AG10803 (cell line): ENCODE measurements at places on chromosomes 16 and 17.

DNA sequence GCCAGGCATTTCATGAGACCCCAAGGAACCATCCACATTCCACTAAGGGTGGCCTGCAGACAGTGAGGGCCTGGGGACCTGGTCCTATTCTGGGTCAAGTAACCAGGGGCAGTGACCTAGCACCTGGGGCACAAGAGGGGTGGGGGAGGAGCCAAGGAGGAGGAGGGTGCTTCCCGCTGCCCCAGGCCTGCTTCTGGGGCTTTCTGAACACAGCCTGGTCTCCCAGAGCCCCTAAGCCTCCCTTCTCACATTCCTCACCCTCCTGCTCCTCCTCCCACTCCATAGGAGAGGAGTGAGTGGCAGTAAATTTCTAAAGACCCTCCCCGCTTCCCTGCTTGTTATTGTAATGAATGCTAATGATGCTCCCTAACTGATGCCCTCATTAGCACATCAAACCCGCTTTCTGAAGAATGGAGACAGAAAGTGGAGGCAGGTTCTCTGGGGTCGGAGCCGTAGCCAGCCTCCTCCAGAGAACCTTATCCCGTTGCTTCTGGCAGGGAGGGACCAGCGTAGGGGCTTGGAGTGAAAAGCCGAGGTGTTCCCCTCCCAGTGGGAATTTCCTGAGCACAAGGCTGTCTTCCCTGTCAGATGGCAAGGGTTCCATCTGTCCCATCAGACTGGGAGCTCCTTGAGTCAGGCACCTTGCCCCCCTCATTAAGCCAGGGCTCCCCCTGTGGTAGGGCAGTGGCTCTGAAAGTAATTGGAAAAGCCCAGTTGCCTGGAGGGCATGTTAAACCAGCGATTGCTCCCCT is 3.7 kb upstream of the SRCIN1 start:
- no peak for DNase-seq

- DNase-seq = peak; percentile 43
Measured at GRCh38 chr17:65941356-65941899, 250.5 kb downstream of the CEP112 start.

DNA sequence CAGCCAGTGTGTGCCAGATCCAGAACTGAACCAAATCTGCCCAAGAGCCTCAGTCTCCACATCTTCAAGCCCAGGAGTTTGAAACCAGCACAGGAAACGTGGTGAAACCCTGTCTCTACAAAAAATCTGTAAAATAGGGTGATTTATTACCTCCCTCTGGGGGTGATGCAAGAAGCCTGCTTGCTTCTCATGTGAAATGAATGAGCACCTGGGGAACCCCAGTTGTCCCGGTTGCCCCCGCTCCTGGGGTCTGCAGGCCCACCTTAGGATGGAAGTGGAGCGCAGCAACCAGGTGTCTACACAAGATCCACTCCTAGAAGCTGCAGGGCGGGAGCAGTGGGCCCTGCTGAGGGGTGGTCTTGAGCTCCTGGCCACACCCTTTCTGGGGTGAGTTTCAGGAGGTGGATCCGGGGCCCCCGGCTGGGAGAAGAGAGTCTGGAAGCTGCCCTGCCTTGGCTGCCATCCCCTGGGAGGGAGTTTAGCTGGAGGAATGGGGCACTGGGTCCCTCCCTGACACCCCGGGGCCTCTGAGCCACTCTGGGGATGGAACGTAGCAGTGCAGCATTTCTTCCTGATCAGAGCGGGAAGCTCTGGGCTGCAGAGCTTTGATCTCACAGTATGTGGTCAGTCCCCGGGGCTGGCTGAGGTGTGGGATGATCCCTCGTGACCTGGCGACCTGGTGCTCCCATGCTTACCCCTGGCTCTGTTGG is 117.8 kb downstream of the RAB11FIP4 start:
- DNase-seq = no peak

DNA sequence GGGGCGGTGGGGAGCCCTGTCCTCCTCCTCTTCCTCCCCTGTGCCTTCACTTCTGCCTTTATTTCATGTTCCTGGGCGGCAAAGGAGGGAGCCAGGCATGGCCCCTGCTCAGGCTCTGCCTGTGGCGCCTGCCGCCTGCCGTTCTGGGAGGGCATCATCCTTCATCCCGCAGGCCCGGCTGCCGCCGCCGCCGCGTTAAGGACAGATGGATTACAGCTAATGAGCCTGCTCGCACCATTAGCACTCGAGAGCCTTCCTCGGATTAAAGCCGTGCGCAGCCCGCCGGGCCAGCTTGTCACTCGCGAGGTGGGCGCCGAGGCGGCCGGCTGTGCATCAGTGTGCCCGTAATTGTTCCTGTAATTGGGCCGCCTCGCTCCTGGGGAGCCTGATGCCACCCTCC is 127.7 kb upstream of the GSE1 start:
- DNase-seq = no peak

DNA sequence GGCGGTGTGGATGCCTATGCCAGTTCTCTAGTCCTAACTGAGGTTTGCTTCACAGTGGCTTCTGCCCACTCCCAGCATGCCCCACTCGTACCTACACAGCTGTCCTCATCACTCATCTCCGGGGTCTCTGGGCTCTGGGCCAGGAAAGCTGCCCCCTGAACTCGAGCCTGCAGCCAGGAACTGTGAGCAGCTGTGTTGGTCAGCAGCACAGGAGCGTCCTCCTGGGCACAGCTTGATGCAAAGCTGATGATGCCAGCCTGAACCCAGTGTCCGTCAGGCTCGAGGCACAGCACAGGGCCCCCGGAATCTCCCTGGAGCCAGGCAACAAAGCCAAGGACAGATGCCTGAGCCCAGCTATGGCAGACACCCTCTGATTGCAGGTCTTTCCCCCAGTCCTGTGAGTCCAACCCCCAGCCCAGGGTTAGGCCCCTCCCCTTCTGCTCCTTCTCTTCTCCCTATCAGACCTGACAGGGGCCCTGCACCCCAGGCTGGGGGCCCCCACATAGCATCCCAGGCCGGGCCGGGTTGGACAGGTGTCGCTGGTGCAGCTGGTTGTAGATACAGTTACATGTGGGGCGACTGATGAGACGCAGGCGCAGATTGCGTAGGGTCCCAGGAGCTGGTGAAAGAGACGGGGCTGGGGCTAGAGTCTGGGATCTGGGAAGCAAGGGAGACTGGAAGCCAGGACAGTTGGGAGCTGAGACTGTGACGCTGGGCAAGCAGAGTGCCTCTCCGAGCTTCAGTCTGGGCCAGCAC is 2.7 kb downstream of the PRSS53 start:
- no peak for DNase-seq

DNA sequence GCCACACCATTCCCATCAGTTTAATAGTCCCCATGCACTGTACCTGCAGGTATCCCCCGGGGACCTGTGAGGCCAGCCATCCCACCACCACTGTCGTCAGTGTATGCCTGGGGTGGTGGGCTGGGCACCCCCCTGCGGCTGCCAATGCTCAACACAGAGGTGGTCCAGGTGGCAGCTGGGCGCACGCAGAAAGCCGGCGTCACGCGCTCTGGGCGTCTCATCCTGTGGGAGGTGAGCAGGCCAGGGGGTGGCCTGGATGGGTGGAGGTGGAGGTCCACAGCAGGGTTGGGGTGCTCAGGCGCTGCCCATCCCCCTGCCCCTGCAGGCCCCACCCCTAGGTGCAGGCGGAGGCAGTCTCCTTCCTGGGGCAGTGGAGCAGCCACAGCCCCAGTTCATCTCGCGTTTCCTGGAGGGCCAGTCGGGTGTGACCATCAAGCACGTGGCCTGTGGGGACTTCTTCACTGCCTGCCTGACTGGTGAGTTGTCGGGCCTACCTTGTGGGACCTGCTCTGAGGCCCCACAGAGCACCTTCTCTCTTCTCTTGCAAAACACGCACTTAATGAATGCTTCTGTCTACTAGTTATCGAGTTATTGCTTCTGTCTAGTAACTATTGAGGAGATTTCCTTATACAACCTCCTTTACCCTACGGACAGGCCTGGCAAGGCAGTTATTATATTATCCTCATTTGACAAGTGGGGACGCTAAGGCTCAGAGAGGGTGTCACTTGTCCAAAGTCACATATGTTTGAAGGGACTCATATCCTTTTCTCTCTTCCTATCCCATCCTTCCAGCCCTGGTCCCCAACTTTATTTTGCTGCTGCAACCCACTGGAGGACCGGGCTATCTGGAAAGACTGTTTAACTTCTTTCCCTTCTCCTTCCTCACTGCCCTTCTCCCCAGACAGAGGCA is 5.8 kb upstream of the TRAF4 start:
- no peak for DNase-seq

DNA sequence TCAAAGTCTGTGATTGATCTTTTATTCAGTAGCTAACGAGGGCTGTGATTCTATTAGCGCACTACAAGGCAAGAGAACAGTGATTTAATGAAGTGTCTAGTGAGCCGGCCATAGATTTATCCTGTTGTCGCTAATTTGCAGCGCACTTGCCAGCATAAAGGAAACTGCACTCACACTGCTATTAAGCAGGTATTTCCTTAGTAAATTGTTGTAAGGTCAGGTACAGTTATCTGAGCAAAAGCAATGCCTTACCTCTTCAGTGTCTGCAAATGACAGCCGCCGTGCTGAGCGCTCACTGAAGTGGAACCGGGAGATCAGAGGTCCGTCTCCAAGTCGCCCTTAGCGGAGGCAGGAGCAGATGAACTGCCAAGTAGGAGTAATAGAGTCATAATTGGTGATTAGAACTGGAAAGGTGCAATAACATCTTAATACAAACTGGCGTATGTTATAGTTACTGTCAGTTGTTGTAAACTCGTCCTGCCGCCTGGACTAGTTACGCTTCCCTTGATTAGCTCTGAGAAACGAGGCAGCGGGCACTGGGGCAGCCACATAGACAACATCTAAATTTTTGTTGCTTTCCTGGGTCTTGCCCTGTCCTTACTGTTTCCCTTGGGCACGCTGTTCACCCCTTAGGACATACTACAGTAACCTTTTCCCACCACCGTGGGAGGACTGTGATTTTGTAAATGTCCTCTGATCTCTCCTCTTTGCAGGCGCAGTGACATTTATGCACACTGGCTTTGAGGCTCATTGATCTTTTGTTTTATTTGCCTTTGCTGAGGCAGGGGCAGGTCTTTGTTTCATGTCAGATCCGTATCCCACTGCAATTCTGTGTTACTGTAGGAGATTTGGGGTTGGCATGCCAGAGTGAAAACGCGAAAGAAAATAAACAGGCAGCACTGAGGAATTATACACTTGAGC is 363.1 kb downstream of the WWOX start:
- no peak for DNase-seq

GRCh38 chr17:10156948-10157607 is 41.3 kb downstream of the GAS7 start:
- DNase-seq = no peak

GRCh38 chr17:74877592-74878548 is 5.1 kb upstream of the FDXR start:
- DNase-seq = no peak

DNA sequence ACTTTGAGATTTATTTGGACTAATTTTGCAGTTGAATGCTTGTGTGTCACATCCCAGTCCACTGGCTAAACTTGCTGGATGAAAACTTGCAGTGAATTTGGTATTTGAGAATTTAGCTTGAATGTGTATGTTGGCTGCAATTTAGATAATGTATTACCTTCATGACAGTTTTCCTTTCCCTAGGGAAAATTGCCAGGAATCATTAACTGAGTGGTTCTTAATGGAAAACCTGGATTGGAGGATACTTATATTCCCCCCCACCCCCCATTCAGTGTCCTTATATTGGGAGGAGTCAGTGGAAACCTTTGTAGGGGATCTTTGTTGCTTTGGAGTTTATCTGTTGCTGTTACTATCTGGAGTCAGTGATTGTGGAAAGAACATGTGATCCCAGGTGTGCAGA is 67.6 kb downstream of the KPNA2 start:
- no peak for DNase-seq

DNA sequence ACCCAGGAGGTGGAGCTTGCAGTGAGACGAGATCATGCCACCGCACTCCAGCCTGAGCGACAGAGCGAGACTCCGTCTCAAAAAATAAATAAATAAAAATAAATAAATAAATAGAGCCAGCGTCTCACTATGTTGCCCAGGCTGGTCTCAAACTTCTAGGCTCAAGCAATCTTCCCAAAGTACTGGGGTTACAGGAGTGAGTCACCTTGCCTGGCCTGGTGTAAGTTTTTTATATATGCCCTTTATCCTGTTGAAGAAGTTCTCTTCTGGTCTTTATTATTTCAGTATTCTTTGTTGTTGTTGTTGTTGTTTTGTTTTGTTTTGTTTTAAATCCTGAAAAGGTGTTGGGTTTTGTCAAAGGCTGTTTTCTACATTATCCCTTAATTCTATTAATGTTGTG is 30.1 kb upstream of the ABCC1 start:
- DNase-seq = peak; percentile 6

DNA sequence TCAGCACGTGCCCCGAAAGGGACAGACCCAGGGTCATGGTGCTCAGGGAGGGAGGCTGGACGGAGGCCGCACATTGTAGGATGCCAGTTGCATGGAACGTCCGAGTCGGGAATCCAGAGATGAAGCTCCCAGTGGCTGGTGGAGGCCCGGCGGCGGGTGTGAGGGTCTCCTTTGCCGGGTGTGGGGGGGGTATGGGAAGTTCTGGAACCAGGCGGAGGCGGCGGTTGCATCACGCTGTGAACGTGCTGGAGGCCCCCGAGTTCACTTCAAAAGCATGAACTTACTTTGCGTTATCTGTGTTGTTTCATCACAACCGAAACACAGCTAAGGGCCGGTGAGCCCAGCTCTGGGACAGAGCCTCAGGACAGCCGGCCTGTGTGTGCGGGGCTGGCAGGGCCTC is 73.4 kb upstream of the GNG13 start:
- no peak for DNase-seq

GRCh38 chr17:52032454-52032853 is 126.1 kb downstream of the CA10 start:
- no peak for DNase-seq

DNA sequence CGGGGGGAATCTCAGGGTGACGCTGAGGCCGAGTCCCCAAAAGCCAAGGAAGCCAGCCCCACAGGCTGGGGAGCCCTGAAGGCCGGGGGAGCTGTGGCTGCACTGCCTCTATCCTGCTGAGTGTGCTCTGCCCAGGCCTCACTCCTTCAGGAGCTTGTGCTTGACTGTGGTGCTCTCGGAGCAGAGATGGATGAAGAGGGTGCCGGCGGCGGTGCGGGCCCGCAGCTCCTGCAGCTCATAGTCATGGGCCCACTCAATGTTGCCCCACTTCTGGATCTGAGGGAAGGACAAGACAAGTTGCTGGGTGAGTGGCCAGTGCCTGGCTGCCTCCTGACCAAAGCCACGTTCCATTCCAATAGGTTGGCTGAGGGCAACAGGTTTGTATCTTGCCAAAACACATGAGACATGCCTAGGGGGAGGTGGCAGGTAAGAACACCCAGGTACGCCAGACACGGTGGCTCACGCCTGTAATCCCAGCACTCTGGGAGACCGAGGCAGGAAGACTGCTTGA is 20.5 kb downstream of the ATPAF2 start:
- no peak for DNase-seq
